ENCODE measurements at places on chromosomes 1 and 21.

DNA sequence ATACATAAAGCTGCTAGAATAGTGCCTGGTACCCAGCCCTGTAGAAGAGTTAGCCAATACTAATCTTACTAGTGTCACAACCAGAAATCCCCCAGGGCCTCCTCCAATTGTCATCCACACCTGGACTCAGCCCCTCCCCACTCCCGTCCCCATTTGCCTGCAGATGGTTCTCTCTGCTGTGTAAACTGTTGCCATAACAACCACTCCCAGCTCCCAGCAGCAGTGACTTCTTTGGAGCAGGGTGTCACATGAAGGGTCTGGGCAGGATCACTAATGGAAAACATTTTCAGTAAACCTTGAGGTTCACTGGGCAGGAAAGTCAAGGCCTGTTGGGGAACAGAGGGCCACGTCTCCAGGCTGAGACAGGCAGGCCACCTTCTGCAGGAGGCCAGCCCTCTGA is 126.0 kb upstream of the IPO9 start:
- no peak for DNase-seq

DNA sequence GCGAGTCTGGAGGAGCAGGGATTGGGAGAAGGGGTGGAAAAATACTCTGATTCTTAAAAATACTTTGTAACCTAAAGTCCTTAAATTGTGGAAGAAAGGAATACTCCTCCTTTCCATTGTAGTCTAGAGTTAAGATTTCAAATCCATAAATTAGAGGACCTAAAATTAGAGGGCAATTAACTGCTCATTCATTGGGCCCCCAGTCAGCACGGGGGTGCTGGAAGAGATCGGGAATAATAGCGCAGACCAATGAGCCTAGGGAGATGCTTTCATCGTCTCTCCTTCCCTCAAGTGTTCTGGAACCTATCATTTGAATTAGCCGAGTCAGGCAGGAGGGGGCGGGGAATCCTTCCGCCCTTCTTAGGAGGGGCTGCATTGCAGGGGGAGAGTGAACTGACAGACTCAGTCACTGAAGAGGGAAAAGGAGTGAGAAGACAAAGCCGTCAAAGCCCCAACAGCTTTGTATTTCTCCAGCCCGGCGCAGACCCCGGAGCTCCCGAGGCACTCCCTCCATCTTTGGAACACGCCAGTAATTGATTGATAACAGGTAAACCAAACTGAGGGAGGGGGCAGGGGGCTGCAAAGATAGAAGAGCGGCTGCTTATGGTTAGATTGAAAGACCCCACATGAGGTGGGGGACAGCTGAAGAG is at the start of gene MLLT11:
Gene MLLT11, plus strand, starts transcription at position 391 of the 650 bp plus-strand sequence. CDS start 6,828 bp downstream, outside the sequence.
- no peak for DNase-seq

DNA sequence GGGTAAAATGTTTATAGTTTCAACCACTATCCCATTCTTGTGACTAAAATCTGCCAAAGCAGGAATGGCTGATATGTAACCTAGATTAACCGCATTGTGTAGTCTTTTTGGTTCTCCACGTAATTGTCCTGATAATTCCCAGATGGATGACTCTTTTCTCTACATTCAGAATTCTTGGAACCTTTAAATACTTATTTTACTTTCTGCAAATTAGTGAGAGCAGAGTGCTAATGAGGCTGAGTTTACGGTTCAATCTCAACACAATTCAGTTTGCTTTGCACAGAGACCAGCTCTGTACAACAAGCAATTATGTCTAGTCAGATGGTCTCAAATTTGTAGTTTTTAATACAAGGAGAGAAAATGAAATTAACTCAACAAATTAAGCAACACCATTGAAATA is 9.1 kb downstream of the CRB1 start:
- no peak for DNase-seq

DNA sequence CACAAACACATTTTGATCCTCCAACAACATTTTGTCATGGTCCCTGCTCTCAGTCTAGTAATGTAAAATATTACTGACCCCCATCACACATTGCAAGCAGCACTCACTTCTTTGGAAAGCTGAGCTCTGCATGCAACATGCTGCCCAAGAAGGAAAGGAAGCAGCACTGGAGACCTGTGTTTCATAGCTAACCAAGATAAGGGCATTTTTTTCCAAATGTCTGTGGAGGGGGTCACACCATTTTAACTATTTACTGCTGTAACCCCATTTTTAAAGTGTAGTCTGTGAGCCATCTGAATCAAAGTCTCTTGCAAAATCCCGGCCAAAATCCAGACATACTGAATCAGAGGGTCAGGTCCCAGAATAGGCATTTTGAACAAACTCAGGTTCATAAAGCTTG is 4.5 kb upstream of the RASSF5 start:
- no peak for DNase-seq

DNA sequence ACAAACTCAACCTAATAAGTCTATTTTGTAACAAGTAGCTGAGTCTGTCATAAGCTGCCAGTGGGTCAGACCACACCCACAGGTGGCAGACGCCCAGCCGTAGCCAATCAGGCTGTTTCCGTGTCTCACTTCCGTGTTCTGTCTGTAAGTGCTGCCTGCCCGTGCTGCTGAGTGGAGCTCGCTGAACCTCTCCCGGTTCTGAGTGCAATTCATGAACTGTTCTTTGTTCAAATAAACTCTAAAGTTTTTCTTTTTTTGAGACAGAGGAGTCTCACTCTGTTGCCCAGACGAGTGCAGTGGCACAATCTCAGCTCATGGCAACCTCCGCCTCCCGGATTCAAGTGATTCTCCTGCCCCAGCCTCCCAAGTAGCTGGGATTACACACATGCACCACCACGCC is 25.1 kb downstream of the POFUT2 start:
- DNase-seq: no peak
